ENCODE measurements at places on chromosomes 4 and X.

- no peak for DNase-seq
These were observed 133.0 kb upstream of the TMLHE start for GRCh38 chrX:155745792-155746191.

- no peak for DNase-seq
These were observed 11.0 kb downstream of the VEGFC start for GRCh38 chr4:176781739-176782100.

GRCh38 chr4:147837435-147837834, 105.5 kb downstream of the ARHGAP10 start:
- no peak for DNase-seq

GRCh38 chr4:122747883-122748282, 15.4 kb downstream of the BBS12 start:
- DNase-seq = no peak

DNA sequence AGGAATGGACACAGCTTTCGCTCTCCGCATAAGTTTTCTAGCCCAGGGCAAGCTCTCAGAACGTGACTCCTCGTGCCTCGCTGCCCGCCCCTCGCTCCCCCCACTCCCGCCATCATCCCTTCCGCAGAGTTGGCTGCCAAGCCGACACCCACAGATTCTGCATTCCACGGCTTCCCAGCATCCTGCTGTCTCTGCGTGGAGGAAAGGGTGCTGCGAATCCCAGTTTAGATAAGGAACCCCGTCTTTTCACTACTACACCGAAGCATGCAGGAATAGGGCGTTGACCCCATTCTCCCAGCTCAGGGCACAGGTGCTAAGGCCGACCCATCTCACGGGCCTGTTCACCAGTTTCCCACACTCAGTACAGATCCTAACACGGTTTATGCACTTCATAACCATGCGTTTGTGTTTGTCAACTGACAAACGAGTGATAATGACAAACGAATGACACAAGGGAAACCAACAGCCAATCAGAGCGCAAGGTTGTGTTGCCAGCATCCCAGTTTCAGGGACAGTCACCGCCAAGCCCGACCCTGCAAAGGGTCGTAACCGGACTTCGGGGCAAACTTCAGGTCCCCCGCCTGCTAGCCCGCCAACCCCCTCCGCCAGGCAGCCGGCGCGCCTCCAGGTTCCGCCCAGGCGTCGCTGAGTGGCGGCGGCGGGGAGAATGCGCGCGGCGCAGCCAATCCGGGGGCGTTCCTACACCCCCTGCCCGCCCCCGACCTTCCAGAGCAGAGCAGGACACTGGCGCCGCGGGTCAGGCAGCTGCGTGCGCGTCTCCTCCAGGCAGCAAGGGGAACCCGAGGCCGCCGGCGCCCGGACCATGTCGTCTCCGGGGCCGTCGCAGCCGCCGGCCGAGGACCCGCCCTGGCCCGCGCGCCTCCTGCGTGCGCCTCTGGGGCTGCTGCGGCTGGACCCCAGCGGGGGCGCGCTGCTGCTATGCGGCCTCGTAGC, at the start of gene CYP2U1:
CYP2U1 (plus strand) TSS at position 729 of the 954 bp plus-strand sequence; CDS start at position 824, 95 bp downstream.
- DNase-seq = peak; percentile 76

GRCh38 chr4:112520598-112521122, 4.7 kb upstream of the NEUROG2 start:
- no peak for DNase-seq

DNA sequence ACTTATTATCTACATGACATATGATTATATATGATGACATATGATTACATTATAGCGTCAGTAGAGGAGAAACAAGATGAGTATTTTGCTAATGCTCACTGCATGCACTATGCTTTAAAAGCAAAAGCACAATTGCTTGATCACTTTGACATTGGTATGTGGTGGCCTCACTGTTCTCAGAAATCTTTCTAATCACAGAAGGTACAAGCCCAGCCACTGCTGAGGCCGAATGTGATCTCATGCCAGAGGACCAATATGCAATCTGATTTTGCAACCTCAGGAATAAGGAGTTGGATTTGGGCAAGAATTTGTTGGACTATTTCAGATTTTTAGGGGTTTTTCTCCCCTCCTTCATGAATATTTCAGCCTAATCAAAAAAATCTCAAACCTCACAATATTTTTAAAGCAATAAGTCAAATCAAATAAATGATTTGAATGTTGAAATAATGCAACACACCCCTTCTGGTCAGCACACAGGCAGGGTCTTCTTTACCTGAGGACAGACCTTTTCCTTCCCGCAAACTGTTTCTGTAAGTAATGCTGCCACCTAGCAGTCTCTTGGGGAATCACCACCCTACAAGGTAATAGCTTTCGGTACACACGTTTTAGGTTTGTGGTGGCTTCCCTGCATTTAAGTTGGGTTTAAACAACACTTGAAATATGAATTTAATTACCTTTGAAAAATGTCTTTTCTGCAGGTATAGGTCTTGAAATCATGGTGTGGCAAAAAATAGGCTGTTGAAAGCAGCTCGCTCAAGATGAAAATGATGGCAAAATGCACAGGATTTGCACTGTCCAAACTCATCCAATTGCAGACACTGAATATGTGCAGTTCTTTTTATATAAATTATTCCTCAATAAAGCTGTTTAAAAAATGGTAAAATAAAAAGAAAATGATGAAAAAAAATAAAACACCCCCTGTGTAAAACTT, 4.8 kb upstream of the CXCL13 start:
- DNase-seq = no peak

- no peak for DNase-seq
These were observed 73.7 kb upstream of the WDR44 start for GRCh38 chrX:118272242-118272641.

- DNase-seq = no peak
These were observed 42.2 kb upstream of the HGFAC start for GRCh38 chr4:3399277-3400194.

GRCh38 chr4:13994016-13994415, 366.5 kb upstream of the BOD1L1 start:
- no peak for DNase-seq

GRCh38 chr4:138647433-138647832, 368.1 kb upstream of the NOCT start:
- DNase-seq = no peak

GRCh38 chrX:131802836-131803626, 220.1 kb upstream of the STK26 start:
- DNase-seq = peak; percentile 5

DNA sequence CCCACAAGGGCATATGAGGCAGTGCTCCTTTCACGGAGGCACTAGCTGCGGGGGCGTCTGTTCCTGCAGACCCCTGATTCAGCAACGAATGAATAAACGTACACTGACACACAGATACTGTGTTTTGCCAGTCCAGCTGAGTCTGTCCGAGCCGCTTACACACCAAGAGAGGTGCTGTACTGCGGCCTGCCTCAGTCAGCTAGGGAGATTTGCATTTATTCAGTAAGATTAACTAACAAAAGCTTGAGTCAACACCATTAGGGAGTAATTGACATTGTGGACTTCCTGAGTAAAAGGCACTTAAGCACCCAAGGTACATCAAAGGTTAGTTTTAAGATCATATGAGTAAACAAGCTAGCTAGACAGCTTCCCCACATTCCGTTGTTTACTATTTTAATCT, 31.0 kb upstream of the BEX4 start:
- no peak for DNase-seq

DNA sequence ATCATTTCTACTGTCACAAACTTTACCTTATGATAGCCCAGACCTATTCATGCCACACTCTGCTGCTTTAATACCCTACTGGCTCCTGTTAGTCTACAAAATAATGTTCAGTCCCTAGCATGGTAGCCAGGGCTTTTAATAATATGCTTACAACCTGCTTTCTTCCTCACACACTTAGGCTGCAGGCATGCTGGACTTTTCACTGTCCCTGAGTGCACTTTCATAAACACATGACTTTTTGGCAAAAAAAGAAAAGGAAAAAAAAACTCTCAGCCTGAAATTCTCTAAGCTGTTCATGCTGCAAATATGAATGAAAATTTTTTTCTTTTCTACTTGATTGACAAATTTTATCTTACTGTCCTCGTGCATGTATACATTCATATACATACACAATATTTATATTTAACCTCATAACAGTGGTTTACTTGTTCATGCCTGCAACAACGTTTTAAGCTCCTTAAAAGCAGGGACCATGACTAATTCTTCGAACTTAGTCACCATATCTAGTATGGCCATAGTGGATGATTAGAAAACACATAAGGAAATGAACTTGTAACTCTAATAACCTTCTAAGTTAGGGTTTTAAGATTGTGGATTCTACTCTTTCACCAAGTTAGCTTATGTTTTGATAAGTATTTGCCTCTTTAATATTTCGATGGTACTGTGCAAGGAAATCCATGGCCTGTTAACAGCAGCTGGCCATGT, 229.5 kb downstream of the SPCS3 start:
- DNase-seq = no peak

DNA sequence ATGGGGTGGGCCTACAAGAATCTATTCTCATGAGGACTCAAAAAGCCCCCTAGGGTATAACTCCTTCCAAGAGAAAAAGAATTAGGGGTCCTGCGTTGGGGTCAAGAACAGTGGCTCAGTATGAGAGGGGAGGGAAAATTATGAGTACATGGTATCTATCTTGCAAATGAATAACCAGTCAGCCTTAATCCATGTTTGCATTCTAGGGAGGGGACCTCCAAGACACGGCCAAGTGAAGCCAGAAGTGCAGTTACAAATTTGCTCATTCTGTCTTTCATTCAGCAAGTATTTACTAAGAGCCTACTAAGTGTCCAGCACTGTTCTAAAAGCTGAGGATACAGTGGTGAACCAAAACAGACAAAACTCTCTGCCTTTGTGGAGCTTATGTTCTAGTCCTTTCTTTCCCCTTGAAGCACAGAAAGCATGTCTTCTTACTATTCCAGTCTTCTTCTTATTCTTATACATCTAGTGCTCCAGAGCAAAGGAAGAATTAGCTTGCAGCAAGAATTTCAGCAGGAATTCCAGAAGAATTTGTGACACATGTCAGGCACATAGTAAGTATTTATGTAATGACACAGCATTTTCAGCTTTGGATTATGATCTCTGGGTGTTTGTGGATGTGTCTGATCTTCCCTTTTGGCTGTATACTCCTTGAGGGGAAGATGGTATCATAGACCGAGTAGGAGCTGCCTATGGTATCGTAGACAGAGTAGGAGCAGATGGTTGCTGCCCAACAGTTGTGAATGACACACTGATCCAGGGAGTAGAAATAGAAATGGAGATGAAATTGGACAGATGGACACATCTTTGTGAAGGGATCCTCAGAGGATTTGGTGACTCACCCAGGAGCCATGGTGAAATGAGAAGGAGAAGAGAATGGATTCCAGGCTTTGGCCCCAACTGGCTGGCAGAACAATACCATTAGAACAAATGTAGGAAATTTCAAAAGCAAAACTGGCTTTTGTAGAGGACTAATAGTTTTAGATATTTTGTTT, 75.9 kb downstream of the COQ2 start:
- DNase-seq = no peak

- no peak for DNase-seq
These were observed 287.2 kb upstream of the CT83 start for GRCh38 chrX:116749943-116750342.

DNA sequence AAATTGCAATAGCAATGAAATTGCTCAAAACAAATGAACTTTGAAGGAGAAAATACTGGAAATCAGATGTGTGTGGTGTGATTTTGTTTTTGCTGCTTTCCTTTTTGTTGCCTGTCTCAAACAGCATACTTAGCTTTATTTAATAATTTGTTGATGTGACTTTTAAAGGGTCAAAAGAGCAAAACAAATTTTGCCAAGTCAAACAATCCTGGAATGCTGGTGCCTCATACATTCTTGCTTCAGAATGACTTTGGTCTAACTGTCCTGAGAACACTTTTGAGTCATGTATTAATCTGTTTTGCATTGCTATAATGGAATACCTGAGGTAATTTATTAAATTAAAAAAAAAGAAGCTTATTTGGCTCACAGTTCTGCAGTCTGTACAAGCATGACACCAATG, 3.4 kb downstream of the PF4V1 start:
- DNase-seq = no peak

DNA sequence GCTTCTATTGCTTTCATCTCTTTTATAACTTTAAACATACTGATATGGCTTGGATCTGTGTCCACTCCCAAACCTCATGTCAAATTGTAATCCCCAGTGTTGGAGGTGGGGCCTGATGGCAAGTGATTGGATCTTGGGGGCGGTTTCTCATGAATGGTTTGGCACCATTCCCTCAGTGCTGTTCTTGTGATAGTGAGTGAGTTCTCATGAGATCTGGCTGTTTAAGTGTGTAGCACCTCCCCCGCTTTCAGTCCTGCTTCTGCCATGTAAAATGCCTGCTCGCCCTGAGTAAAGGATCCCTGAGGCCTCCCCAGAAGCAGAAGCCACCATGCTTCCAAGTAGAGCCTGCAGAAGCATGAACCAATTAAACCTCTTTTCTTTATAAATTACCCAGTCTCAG, 17.7 kb downstream of the MND1 start:
- no peak for DNase-seq

- DNase-seq = no peak
These were observed 63.2 kb downstream of the BANK1 start for GRCh38 chr4:101853691-101854090.

DNA sequence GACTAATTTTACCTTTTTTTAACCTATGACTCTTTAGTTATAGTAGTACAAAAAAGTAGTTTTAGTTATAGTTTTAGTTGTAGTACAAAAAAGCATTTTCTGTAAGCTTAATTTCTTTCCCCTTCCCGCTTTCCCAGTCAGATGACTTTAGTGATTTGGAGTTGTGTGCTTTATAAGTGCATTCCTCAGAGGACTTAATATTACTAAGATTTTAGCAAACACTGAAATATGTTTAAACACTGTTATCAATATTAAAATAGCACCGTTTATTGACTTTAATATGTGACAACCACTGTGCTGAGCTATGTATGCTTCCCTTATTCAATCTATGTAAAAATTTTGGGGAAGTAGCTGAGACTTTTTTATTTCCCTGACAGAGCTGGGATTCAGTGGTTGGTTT, 22.8 kb downstream of the GUF1 start:
- DNase-seq = no peak

- no peak for DNase-seq
These were observed 24.2 kb downstream of the AMMECR1 start for GRCh38 chrX:110293658-110294057.

DNA sequence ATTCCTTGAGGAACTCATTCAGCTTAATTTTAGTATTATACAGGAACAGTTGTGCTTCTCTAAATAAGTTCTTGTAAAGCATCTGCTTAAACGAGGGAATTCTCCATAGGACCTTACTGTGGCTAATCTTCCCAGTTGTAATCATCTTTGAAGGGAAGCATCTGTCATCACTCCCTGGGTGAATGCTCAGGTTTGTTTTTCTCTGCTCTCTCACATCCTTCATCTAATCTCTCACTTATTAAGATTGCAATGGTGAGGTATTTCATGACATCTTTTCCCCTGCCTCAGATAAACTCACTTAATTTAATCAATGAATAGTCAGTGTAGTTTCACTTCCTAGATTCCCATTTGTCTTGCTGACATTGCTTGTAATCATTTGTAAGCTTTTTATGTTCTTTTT, 121.8 kb upstream of the ADAMTS3 start:
- DNase-seq = no peak

- no peak for DNase-seq
These were observed 530.3 kb upstream of the PRKX start for GRCh38 chrX:4243759-4244158.

DNA sequence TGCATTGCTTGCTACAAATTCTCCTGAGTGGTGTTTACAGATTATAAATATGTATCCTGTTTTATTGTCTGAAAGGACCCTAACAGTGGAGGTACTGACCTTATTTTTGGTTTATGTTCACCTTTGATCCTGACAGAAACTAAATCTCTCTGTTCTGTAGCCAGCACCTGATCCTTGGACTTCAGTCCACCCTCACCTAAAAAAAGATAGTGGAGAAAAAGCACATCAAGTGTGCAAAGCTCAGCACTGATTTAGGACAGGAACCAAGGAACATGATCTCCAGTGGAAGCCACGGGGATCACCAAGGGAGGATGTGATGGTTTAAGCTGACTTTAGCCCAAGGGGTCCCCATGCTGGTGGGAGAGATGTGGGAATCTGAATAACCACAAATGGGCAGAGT, 22.3 kb upstream of the C4orf54 start:
- no peak for DNase-seq
